Esophagus squamous epithelium (tissue), 5 donors: ENCODE measurements at places on chromosomes 7 and 10.

GRCh38 chr10:48633381-48634197, 28.7 kb upstream of the ARHGAP22 start:
- no peak for DNase-seq

- no peak for DNase-seq
These were observed 132.6 kb downstream of the LHPP start for GRCh38 chr10:124594240-124594639.

- no peak for DNase-seq
These were observed 8.7 kb upstream of the PLXNA4 start for GRCh38 chr7:132584796-132585494.

DNA sequence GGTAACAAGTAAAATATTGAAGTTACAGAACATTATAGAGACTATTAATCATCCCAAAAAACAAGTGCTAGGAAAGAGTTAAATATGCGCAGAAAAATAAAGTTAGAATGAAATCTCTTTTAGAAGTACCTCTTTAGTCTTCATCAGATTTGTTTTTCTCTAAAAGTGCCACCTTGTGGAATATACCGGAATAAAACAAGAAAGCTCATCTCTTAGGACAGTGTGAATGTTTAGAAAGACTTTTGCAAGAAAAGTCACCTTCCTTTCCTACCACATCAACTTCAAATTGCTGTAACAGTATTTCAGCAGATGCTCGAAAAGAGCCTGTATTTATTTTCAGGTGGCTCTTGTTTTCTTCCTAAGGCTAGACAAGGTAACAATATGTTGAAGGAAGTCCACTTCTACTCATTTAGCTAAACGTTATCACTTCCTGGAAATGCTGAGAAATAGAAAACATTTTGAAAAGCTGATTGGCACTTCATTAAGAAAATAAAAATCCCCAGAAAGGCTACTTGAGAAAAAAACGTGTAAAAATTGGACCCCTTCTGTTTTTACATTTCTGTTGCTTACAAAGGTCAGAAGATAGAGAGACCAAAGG, 19.8 kb upstream of the FAM133B start:
- no peak for DNase-seq

DNA sequence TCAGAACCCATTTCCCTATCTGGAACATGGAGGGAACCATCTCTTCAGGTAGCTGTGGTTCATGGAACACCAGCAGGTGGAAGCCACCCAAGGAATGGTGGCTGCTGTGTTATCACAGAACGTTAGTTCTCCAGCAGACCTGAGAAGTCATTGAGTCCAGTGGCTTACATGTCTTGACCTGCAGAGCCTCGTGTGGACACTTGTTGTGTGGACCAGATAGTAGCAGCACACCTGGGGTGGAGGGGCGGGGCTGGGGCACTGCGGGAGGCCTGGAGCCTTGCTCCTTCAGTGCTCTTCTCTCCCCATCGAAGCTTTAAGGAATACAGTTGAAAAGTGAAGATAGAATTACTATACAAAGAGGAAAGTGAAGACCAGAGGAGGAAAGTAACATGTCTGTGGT, 42.4 kb downstream of the VWA2 start:
- DNase-seq: no peak

- no peak for DNase-seq
These were observed 116.8 kb downstream of the OR13A1 start for GRCh38 chr10:45198486-45199204.

- DNase-seq: no peak
These were observed 84.8 kb upstream of the GRM3 start for GRCh38 chr7:86558680-86559501.

- DNase-seq: no peak
These were observed 5.6 kb upstream of the CYP3A4 start for GRCh38 chr7:99789441-99790070.

GRCh38 chr7:13920053-13920697, 69.3 kb downstream of the ETV1 start:
- no peak for DNase-seq

DNA sequence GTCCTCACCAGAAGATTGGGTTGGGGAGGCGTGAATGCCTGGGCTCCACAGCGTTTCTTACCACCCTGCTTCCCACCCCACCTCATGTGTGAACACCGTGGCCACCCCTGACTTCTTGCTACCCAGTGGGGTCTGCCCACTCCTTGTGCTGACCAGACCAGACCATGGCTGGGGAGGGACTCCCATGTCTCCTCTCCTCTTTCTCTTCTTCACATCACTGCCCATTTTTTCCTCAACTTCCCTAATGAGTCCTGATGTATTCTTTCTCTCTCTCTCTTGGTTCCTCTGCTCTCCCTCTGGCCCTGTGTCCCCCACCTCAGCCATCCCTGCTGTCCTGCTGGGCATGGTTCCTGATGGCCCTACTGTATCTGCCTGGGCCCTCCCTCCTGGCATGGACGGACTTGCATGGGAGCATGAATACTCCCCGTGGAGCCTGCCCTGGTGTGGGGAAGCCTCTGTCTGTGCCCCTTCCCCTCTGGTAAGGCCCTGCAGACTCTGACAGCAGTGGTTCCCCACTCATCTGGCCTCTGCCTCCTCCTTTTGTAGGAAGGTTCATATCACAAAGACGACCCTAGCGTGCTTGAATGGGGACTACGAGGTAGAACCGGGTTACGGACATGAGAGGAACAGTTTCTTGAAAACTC, 85.5 kb downstream of the ADCY1 start:
- DNase-seq: no peak

GRCh38 chr7:44849885-44850544, 2.1 kb upstream of the H2AZ2 start:
- DNase-seq: no peak

DNA sequence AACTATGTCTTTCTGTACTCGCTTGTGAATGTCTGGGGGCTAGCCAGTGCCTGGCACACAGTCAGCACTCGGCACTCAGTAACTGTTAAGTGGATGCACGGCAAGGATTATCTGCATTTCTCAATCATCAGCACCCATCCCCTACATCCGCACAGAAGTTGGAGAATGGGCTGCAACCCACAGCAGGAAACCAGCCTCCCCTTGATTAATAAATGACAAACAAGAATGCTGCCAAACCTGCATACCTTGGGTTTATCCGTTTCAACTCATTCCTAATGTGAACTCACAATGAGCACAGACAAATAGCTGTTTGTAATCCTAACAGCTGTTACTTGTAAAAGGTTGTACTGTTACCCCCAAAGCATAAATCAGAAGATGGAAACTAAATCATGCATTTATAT, 28.9 kb downstream of the PPP1R3C start:
- no peak for DNase-seq

- DNase-seq: no peak
These were observed 16.0 kb upstream of the RASGEF1A start for GRCh38 chr10:43282881-43283280.

GRCh38 chr7:28069388-28069787, 111.2 kb downstream of the JAZF1 start:
- DNase-seq: no peak

DNA sequence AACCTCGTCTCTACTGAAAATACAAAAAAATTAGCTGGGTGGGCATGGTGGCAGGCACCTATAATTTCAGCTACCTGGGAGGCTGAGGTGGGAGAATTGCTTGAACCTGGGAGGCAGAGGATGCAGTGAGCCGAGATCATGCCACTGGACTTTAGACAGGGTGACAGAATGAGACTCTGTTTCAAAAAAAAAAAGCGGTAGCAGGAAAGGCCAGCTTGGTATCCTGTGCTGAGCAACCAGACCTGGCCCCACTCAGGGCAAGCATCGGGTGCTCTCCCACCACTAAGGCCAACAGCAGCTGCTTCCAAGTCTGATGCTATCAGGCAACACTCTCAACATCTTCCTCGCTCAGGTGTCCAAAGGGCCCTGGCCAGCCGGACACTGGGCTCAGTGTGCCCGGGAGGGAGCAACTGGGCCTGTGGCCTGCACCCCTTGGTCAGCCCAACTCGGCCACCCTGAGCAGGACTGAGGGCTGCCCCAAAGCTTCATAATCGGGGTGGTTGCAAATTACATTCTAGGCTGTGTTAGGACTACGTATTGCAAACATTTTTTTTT, 44.3 kb upstream of the MSMB start:
- no peak for DNase-seq

GRCh38 chr10:109892931-109893330, 30.4 kb downstream of the XPNPEP1 start:
- DNase-seq: no peak

GRCh38 chr10:124152139-124153022, 59.0 kb upstream of the CHST15 start:
- no peak for DNase-seq

DNA sequence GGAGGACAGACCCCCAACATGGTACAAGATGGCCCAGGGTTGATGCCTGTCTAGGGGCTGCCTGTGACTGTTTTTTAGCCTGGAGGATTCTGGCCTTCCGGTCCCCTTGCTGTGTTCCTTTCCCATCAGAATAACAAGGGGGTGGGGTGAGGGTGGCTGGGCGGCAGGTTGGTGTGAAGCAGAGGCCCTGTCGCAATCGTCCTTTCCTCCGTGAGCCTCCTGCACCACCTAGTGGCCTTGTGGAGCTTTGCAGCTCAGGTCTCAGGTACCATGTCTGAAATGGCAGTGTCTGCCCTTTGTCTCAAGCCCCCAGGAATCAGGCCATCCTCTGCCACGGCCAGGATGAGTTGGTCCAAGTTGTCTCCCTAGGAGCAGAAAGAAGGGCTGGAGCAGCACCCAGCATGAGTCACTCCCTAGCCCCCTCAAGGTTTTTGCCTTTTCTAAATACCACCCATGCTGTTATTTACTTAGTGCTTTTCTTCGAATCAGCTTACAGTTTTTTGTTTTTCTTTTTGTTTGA, 24.2 kb downstream of the TACR2 start:
- no peak for DNase-seq

DNA sequence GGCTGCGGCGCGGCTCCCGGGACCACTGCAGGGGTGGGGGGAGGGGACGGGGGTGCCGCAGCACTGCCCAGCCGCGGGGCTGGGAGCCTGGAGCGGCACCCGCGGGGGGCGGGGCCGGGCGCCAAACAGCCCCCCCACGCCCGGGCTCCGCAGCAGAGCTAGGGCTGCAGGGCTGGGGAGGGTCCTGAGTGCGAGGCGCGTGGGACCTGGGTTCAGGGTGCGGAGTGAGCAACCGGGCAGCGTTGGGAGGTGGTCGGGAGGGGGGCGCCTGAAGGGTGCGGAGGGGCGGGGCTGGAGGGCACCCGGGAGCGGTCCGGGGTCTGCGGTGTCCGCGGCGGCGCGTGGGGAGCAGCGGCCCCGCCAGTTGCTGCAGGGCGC, 528 bp downstream of the CAMK2G start:
- no peak for DNase-seq

DNA sequence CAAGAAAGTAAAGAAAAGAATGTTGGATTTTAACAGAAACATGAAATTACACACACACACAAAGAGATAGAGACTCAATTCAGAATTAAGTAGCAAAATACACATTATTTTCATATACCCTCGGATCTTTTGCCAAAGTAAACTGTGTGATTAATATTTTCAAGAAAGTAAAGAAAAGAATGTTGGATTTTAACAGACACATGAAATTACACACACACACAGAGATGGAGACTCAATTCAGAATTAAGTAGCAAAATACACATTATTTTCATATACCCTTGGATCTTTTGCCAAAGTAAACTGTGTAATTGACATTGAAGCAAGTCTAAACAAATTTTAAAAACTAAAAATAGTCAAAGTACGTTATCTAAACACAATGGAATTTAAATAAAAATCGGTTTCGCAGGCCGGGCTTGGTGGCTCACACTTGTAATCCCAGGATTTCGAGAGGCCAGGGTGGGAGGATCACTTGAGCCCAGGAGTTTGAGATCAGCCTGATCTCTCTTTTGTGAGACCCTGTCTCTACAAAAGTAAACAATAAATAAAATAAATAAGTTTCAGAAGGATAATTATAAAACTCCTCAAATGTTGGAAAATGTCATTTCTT, 337.3 kb upstream of the MAGI2 start:
- no peak for DNase-seq

- DNase-seq: no peak
These were observed 74.3 kb downstream of the CPED1 start for GRCh38 chr7:121062671-121063279.

GRCh38 chr10:130191380-130191779, 55.2 kb downstream of the GLRX3 start:
- no peak for DNase-seq

DNA sequence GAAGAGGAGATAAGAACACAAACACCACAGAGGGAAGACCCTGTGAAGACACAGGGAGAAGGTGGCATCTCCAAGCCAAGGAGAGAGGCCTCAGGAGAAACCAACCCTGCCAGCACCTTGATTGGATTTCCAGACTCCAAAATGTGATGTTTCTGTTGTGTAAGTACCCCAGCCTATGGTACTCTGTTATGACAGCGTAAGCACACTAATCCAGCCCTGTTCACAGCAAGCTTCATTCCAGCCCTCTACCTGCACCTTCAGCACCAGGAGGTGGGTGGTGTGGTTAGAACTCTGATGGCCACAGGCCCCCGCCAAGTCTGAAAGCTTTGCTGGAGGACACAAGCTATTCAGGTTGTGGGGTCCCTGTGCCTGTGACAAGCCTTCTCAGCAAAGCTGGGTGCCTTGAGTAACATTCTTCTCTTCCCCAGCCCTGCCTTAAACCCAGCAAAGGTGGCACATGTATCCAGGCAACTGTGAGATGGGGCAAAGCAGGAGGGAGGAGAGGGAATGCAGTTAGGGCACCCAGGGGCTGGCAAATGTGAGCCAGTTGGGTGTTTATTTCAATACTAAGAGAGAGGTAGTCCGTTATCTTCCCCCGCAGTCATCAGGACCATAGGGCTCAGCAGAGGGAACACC, 4.5 kb downstream of the VSTM4 start:
- no peak for DNase-seq

- no peak for DNase-seq
These were observed 170.8 kb upstream of the ANK3 start for GRCh38 chr10:60560451-60560850.

GRCh38 chr7:98996150-98996552, 117.8 kb downstream of the TRRAP start:
- DNase-seq: no peak

- DNase-seq: no peak
These were observed 30.8 kb upstream of the FXYD4 start for GRCh38 chr10:43340619-43341018.

DNA sequence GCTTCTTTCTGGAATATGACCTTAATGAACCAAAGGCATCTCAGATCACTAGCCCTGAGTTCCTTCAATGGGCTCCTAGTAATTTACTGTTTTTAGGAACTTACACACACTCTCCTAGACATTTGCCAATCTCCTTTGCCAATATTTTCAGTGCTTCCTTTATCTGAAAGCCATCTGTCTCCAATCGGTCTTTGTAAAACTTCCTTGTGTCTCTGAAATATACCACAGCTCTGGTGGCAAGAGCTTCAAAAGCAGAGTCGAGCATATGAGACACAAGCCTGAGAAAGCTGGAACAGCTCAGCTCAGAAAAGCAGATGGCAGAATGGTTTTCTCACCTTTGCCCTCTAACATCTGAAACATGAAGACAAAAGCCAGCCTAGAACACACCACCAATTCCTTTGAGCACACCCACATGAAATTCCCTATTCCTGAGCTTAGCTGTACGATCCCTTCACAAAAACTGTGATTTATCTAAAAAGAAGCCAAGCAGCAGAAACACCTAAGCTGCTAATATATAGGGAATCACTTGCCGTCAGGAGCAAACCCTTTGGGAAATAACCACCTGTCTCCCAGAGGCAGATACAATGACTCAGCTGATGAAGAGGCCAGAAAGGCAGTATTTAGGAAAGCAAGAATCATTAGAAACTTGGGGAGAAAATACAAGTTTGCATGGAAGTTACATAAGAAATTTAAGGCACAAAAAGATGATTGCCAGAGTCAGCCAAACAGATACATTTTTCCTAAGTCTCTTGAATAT, 70.2 kb upstream of the ANK3 start:
- DNase-seq: no peak
